ENCODE measurements at places on chromosomes 2 and 18.

GRCh38 chr2:102060792-102061191, 69.0 kb downstream of the IL1R2 start:
- no peak for DNase-seq

DNA sequence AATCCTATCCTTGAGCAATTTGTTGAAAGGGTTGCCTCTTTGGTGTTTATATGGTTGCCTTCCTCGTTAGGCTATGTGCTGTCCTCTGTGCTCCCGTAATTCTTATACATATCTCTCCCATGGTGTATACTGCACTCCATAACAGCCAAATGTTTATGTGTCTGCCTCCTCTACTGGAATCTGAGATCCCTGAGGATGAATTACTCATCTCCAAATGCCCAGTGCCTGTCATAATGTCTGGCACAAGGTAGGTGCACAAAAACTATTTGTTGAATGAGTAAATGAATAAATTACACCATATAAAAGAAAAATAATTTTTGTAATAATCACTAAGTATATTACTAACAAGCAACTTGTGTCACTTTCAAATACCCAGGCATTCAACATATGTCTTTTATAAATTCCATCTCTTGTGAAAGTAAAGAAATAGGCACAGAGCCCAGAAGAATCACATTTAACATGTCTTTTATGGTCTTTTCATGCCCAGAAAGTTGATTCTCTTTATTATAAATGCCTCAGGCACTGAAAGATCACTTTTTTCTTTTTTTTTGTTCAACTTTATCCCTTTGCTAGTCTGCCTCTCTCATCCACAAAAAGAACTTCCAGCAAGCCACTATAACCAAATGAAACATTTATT, 164.9 kb downstream of the CCDC148 start:
- no peak for DNase-seq

DNA sequence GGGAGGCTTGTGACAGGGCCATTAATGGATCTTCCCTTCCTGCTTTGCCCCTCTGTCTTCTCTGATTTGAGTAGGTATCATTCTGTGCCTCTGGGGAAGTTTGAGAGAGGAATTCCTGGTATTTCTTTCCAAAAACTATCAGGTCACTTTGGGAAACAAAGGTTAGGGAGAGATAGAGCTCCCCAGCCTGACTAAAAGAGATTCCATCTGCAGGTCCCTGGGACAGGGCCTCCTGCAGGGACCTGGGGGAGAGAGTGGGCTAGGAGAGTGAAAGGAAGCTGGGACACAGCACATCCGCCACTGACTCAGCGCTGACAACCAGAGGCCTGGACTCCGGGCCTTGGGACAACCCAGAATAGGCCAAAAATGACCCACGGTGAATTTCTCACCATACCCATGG, 6.4 kb downstream of the GALNT14 start:
- DNase-seq, result no peak

- no peak for DNase-seq
Observed at GRCh38 chr2:236449167-236449761, 120.4 kb upstream of the ACKR3 start.

GRCh38 chr18:27894746-27895145, 282.2 kb downstream of the CDH2 start:
- DNase-seq, result no peak

DNA sequence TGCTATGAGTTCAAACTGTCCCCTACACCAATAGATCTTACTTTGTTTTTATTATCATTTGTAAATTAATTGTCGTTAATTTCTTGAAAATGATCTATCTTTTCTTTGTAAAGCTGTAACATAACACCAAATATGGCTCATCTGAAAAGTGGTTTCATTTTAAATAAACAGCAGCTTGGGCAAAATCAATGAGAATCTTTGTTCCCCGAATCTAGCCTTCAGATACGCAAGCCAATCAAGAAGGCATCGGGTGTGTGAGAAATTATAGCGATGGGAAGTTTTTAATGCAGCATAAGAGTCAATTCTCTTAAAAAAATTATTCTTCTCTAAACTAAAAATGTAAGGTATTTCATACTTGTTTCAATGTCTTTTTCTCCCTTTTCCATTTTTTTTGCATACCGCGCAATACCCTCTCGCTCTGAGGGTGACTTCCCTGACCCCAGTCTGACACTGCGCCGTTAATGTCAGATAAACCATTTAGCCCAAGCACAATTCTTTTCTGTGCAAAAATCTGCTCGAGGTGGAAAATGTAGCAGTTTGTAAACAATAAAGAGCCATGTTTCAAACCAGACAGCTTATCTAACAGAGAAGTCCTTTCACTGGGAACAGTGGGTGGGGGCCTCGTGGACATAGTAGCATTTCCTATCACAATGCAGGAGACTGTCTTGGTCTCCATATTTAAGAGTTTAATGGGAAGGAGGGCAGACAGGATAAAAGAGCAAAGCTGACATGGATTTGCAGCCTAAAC, 129.4 kb downstream of the TCF4 start:
- no peak for DNase-seq

DNA sequence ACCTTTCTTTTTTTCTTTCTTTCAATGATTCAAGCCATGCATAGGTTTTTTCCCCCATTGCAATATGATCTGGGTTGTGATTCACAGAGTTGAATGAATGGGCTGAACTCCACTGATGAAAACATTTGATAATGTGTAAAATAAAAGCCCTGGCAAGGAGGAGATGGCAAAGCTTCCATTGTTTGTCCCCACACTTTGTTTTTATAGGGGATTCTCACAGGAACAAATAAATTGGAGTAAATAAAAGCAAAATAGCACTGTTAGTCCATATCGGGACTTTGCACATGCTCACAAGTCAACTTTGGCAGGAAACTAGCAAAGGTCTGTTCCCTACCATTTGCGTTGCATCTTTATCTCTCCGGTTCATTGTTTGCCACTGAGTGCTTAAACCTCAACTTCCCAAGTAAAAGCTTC, 55.7 kb downstream of the MEIS1 start:
- no peak for DNase-seq

GRCh38 chr2:134142903-134143302, 111.0 kb upstream of the MGAT5 start:
- no peak for DNase-seq

- DNase-seq, result no peak
Observed at GRCh38 chr2:200138391-200139124, 167.9 kb upstream of the SPATS2L start.

- DNase-seq, result no peak
Observed at GRCh38 chr2:95149397-95149984, 10.2 kb downstream of the ZNF514 start.

DNA sequence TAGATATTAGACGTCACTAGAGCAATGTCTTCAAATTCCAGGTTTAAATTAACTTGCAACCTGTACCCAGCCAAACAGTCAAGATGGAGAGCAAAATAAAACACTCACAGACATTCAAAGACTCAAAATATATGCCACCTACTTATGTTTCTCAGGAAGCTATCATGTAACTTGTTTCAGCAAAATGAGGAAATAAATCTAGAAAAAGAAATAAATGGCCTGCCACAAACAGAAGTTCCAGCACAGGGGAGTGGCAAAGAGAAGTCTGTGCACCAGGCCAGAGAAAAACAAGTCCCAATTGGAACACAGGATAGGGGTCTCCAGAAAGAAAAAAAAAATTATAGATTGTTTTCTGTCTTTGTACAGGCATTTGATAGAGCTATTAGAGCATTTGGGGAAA, 96.7 kb downstream of the LRP2 start:
- DNase-seq, result no peak

- no peak for DNase-seq
Observed at GRCh38 chr2:109454304-109454703, 159.5 kb downstream of the SEPTIN10 start.

- DNase-seq, result no peak
Observed at GRCh38 chr2:105754994-105755393, 10.3 kb downstream of the NCK2 start.

DNA sequence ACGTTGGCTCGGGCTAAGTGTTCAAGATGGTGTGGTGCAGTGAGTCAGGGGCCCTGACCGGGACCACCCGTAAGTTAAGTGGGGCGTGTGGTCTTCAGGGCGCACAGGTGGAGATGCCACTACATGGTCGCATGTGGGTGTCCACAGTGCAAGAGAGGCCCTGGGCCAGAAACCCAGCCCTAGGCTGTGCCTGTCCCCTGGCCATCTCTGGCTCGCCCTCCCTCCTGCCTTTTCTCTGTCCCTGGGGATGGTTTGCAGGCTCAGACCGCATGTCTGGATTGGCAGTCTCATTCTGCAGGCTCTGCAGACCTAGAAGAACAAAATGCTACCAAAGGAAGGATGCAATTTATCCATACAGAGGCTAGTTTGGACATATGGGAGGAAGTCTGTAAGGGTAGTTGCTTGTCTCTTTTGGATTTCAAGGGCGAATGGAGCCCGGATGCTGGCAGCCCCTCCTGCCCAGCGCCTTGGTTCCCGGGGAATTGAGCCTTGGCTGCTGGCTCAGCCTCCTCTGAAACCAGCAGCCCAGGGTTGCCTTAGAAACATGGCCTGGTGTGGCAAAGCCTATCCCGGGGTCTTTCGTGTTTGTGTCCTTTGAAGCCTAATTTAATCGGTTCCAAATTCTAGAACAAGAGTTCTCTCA, 417.5 kb upstream of the HS6ST1 start:
- DNase-seq, result no peak

GRCh38 chr2:160224507-160224906, 24.4 kb upstream of the ITGB6 start:
- DNase-seq, result no peak

- DNase-seq, result no peak
Observed at GRCh38 chr2:231533777-231534125, 3.5 kb upstream of the NMUR1 start.

GRCh38 chr2:40725040-40725439, 273.1 kb upstream of the SLC8A1 start:
- DNase-seq, result no peak

GRCh38 chr18:36449451-36449850, 151.9 kb downstream of the FHOD3 start:
- no peak for DNase-seq

DNA sequence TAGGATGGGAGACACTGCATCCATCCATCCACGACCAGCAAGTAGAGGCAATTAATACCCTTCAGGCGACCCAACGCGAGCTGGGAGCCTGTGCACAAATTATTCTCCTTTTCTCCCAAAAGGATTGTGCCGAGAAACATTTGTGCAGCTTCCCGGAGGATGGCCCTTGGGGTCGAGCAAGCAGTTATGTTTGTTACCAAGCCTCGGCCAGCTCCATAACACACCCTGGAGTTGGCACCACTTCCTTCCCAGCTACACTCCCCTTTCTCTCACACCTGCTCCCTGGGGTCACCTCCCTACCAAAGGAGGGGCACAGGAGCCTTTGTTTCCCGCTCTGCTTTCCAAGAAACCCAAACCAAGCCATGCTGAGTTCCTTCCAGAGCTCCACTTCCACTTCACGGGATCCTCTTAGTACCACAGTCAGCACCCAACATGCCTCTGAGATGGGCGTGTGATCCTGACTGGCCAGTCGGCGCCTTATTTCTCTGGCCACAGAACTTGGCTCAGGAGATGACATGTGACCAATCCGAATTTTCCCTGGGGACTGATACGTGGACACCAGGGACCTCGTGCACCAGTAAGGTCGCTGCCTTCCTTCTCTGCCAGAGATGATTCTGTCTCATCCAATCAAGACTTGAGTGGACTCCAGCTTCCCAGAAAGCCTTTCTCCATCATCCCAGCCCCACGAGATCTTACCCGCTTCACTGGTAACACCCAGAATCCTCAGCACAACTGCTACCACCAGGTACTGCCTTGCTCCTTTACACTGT, 28.5 kb downstream of the GPR55 start:
- DNase-seq, result no peak

DNA sequence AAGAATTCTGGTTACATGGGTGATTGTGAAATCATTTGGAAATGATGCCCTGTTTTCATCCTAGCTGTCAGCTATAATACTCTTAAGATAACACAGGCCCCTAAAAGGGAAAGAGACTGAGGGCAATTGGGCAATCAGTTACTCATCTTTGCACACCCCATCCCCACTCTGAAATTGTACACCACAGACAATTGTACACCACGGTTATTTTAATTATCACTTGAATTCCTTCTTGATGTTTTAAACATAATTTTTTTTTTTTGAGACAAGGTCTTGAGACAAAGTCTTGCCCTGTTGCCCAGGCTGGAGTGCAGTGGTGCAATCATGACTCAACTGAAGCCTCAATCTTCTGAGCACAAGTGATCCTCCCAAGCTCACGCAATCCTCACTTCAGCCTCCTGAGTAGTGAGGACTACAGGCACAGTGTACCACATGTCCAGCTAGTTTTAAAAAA, 862.4 kb upstream of the ACVR2A start:
- DNase-seq, result no peak

DNA sequence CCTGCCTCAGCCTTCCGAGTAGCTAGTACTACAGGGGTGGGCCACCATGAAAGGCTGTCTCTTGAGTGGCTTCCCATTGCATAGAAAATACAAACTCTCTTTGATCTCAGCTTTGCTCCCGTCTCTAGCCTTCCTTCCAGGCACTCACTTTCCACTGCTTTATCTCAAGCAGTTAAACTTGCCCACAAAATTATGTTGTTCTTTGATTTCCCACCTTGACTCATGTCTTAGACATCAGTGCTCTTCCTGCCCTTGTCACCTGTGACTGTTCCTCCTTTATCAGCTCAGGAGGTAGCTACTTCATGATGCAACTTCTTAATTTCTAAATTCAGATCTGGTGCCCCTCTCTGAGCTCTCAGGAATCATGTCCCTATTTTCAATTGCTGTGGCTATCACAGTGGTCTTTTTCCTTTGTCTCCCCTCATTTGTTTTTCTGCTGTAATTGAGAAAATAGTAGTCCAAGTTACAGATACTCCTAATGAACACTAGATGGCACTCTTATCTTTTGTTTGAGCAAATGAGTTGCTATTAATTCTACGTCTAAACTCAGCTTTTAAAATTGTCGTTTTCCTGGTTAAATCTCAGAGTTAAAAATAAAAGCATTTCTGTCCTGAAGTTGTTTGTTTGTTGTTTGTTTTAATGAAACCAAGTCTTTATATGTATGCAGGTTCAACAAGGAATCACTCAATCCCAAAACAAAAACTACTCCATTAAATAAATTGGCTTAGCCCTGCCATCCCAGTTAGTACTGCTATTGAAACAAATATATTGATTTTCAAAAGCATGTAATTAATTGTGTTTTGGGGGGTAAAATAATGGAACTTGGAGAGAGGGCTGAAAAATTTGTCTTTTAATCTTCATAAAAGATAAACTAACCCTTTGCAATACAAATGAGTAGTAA, 46.9 kb upstream of the GREB1L start:
- no peak for DNase-seq

DNA sequence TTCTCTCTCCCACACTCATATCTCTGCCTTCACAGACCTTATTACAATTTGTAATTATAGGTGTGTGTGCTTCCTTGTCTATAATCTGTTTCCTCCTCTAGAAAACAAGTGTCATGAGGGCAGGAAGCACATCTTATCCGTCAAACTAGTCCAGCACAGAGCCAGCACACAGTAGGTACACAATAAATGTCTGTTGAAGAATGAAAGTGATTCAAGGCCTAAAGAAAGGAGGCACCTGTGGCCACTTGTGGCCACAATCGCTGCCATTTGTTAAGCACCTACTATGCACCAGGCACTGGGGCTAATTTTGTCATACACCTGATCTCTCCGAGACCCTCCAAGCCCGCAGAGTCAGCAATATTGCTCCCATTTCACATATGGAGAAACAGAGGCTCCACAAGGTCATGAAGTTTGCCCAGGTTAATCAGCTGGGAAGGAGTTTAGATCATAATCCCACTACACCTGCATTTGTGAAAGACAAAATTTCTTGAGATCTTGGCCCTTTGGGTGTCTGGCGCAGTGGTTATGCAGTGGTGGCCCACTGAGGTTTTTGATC, 78.4 kb downstream of the TNS1 start:
- no peak for DNase-seq

All from mesothelial cell of epicardium (in vitro differentiated cells).